ENCODE measurements at places on chromosomes 4 and X.

GRCh38 chr4:114012749-114013148, 33.3 kb upstream of the ARSJ start:
- no peak for DNase-seq

DNA sequence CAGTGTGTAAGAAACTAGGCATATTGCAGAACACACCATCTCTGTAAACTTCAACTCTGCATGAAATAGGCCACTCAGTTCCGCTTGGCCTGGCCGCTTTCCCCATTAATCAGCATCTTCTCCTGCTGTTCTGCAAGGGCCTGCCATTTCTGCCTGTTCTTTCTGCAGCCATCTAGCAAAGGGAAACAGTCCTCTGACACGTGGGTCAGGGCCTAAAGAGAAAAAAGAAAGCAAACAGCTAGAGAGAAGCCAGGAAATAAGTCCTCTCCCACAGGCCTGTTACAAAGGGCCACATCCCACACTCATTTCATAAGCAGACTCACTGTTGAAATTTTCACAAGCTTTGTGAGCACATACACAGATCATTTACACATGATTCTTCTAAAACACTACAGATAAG, 130.1 kb downstream of the PDE5A start:
- no peak for DNase-seq

GRCh38 chrX:39907964-39908661, 189.6 kb downstream of the BCOR start:
- peak; percentile 52 for DNase-seq

DNA sequence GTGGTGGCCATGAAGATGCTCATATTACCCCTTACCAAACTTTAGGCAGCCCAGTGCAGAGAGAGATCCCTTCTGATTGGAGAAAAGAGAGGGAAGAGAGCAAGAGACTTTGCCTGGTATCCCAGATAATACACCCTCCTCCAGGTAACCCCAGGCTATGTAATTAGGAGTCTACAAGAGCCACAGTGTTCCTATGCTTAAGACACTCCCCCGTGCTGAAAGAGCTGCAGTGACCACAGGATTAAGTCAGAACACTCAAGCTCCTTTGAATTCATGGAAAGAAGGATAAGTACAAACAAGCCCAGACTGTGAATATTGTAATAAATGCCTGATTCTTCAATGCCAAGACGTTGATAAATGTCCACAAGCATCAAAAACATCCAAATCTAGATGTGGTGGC, 41.4 kb downstream of the PABPC4L start:
- DNase-seq, result no peak

DNA sequence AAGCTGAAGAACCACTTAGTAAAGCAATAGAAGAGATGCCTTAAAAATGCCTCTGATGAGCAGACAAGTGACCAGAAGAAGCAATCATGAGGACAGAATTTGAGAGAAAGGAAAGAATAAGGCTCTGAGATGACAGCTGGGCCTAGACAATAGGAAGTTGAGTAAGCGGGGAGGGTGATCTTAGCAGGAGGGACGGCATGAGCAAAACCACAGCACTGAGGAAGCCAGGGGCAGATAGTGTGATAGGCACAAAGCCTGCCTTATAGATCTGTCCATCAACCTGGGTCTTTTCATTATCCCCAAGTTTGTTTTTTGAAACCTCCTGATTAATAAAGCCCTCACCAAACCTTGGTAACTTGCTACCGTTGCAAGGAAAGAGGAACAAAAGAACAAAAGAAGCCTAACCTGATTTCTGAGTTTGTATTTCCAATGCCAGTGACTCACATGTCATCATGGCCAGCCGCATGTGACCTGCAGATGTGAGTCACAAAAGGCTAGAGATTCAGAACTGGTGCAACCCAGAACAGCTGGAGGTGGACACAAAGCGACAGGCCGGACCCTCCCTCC, 55.7 kb upstream of the PPARGC1A start:
- peak; percentile 65 for DNase-seq

DNA sequence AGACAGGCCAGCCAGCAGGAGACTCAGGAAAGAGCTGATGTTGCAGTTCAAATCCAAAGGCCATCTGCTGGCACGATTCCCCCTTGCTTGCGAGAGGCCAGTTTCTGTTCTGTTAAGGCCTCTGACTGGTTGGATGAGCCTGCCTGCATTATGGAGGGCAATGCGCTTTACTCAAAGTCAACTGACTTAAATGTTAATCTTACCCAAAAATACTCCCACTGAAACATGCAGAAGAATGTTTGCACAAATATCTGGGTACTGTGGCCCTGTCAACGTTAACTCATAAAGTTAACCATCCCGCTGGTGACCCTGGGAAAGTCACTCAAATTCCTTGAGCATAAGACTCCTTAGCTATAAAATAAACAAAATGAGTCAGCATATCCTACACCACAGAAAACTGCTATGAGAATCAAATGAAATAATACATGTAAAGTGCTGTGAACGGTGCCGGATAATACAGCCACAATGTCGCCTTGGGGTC, 326.4 kb downstream of the EVC2 start:
- no peak for DNase-seq

DNA sequence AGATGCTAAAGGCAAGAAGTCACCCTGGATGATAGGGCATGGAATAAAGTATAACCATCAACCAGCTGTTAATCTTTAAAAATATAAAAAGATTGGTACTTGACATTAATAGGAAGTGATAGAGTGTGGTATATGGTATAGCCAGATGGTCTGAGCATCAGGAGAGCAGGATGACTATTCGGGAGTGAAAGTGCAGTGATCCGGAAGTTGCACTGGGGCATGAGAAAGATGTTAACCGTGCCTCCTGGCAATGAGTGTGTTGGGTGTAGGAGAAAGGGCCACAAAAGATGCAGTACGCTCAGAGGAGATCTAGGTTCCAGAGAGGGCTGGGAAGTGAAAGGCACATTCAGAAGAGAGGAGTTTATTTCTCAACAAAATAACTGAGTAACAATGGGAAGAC, 65.0 kb downstream of the TSPAN7 start:
- no peak for DNase-seq

GRCh38 chr4:177320721-177321120, 11.0 kb downstream of the NEIL3 start:
- DNase-seq, result no peak

- DNase-seq, result no peak
These were observed 69.7 kb upstream of the PPARGC1A start for GRCh38 chr4:23959396-23960148.

GRCh38 chr4:109183931-109184490, 118.4 kb downstream of the COL25A1 start:
- no peak for DNase-seq

GRCh38 chrX:17549107-17549651, 174.2 kb downstream of the NHS start:
- DNase-seq, result no peak

- DNase-seq, result no peak
These were observed 2313.1 kb upstream of the AGA start for GRCh38 chr4:179755322-179755721.

- no peak for DNase-seq
These were observed 103.0 kb upstream of the MAML3 start for GRCh38 chr4:140256941-140257340.

GRCh38 chr4:56859841-56860240, 38.3 kb upstream of the SPINK2 start:
- no peak for DNase-seq

DNA sequence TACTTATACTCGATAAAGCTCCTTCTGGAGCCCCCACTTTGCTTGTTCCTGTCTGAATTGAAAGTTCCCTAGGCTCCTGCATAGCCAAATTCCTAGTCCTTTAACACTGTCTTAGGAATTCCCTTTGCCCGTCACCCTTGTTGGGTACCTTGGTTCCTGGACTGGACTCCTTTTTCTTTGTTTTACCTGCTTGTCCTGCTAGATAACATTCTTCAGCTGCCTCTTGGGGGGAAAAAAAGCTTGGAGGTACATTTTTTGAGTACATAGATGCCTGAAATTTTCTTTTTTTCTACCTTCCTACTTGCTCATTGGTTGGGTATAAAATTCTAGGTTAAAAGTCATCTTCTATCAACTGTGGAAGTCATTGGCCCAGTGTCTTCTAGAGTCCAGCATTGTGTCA, 154.8 kb upstream of the RAPGEF2 start:
- no peak for DNase-seq

GRCh38 chr4:93394545-93395081, 433.9 kb upstream of the ATOH1 start:
- DNase-seq, result no peak
